T-helper 22 cell (primary cell): ENCODE measurements at places on chromosomes 3 and 15.

DNA sequence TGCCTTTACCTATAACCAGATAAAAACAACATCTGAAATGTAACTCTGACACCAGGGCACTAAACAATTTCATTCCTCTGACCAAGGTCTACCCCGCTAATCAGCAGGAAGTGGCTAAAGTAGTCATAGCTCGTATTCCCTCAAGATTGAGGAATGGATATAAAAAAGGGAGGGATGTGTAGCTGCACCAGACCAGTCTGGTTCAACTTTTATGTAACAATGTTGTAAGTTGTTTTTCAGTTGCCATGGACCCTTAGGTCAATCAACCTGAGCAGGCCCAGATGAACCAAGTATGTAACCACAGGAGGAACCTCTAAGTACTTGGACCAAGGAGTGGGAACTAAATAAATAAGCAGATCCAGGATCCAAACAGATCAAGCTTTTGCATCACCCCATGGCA is 28.4 kb upstream of the IFT57 start:
- no peak for DNase-seq

DNA sequence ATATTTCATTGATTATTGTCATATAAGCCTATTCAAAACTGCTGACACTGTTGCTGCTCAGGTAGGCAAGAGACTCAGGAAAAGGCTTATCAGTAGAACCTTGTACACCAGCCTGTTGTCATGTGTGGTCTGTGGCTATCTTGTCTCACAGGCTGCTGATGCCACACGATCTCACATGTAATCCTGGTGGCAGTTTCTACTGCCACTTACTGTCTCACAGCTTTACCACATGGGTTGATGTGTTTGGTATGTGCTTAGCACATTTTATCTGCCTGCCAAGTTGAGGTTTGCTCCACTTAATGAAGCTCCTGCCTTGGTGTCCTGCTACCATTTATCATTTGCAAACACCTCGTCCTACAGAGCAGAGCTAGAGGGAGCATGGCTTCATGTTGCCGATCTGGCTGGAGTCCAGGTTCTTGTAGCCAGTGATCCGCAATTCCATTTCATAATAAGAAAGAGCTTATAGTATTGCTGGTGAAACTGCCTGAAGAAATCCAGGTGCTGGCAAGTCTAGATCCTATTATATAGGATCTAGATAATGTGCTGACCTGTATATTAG is 637.9 kb downstream of the NLGN1 start:
- DNase-seq, result no peak

DNA sequence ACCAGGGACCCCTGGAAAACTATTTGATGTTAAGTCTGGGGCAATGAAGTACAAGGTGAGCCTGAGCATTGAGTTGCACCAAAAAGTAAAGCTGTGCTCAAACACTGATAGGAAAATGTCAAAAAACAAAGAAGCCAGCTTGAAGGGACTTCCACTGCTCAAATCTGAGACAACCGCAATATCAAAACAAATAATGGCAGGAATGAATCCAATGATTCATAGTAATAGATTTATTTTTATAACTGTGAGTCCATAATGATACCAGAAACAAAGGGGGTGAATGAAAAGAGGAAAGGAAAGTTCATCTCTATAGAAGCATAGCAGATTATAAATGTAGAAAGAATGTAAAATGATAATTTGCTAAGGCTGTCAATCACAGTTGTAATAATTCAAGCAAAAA is 237.3 kb upstream of the ZBTB20 start:
- no peak for DNase-seq

DNA sequence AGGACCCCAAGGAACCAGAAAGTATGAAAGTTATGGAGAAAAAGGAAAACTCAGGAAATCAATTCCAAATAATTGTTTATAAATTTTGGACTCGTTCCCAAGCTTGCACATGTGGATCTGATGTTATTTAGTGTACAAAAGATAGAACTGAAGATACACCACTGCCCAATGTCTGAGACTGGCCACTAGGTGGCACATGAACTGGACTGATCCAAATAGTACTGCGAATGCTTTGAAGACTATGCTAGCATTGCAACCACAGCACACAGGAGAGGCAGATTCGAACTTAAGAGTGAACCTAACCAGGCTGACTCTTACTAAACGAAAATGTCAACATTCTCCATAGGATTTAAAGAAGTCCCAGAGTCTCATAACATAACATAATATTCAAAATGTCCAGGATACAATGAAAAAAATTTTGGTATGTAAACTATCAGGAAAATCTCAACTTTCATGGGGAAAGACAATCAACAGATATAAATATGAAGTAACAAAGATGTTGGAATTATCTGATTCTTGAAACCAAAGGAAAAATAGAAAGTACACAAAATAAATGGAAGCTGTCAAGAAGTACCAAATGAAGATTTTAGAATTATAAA is 596.7 kb downstream of the FGF12 start:
- no peak for DNase-seq

- peak; percentile 59 for DNase-seq
Observed at GRCh38 chr3:18445401-18446148, 20.4 kb upstream of the SATB1 start.

- DNase-seq, result no peak
Observed at GRCh38 chr15:95371664-95372063, 958.8 kb upstream of the NR2F2 start.

GRCh38 chr3:151562891-151563290 is 102.0 kb upstream of the IGSF10 start:
- no peak for DNase-seq

DNA sequence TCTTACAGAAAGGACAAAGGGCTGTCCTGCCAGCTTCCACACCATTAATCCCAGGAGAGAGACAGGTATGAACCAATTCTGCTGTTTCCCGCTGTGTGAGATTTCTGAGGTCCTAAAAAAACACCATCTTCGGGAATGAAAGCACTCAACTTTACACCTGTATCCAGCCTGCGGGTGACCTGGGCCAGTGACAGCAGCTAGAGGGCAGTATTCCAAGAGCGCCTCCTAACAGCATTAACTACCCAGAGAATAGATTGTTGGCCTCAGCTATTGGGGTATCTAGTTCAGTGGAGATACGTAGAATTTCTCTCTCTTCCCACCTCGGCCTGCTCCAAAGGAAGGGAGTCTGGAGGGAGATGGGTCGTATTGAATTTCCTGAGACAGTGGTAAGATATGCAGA is 55.1 kb downstream of the WDR76 start:
- DNase-seq, result no peak

- no peak for DNase-seq
Observed at GRCh38 chr3:12522721-12523120, 22.6 kb downstream of the MKRN2OS start.

GRCh38 chr15:48145923-48146322 is 25.1 kb downstream of the SLC24A5 start:
- DNase-seq, result no peak

DNA sequence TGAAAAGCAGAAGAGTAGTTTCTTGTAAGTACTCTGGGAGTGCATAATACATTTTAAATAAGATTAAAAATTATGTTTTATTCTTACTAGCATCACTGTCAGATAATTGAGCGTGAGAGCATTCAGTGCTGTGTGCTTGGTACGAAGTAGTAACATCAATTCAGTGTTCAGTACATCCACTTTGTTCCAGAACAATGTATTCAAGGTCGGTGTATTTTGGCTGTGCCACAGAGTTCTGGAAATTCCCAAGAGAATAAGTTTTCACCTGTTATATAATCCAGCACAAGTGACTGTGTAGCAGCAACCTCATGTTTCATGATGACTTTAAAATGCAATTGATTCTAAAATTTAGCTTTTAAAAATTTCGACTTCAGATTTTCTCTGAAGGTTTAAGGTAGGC is 130.6 kb downstream of the IGF1R start:
- DNase-seq, result no peak

GRCh38 chr15:46170326-46170725 is 535.5 kb downstream of the SQOR start:
- DNase-seq, result no peak

DNA sequence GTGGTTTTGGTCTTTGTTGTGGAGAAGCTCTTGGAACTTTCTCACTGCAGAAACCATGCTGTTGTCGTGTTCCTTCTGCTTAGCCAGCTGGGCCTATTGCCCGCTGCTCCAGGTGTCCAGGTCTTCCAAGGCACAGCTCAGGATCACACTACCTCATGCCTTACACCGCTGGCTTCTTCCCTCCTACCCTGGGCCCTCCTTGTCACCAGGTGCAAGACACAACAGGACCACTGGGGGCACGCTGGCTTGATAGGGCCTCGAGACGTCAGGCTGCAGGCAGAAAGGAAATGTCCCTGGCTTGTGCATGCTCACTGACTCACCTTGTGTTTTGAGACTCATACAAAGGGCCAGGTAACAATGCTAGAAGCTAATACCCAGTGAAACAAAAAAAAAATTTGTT is 32.3 kb downstream of the PAQR9 start:
- no peak for DNase-seq

- DNase-seq, result no peak
Observed at GRCh38 chr3:173913974-173914421, 516.5 kb downstream of the NLGN1 start.

GRCh38 chr3:140180603-140181002 is 245.6 kb downstream of the CLSTN2 start:
- no peak for DNase-seq

GRCh38 chr3:30102356-30102755 is 504.0 kb upstream of the TGFBR2 start:
- no peak for DNase-seq

- no peak for DNase-seq
Observed at GRCh38 chr15:69793781-69794451, 303.8 kb downstream of the TLE3 start.

- no peak for DNase-seq
Observed at GRCh38 chr3:133620066-133620784, 41.5 kb downstream of the TOPBP1 start.

GRCh38 chr3:4978966-4979427 is 240 bp upstream of the BHLHE40 start:
- peak; percentile 93 for DNase-seq

GRCh38 chr3:187021748-187022402 is 91.5 kb downstream of the ST6GAL1 start:
- DNase-seq, result no peak

- no peak for DNase-seq
Observed at GRCh38 chr15:75209289-75209676, 7.6 kb downstream of the C15orf39 start.

GRCh38 chr3:40848421-40848820 is 323.7 kb downstream of the ZNF621 start:
- no peak for DNase-seq

GRCh38 chr3:157156837-157157635 is 2.9 kb downstream of the CCNL1 start:
- DNase-seq, result no peak

- no peak for DNase-seq
Observed at GRCh38 chr15:85488997-85489396, 108.6 kb downstream of the AKAP13 start.

GRCh38 chr15:94019062-94019461 is 212.3 kb upstream of the MCTP2 start:
- DNase-seq, result no peak

DNA sequence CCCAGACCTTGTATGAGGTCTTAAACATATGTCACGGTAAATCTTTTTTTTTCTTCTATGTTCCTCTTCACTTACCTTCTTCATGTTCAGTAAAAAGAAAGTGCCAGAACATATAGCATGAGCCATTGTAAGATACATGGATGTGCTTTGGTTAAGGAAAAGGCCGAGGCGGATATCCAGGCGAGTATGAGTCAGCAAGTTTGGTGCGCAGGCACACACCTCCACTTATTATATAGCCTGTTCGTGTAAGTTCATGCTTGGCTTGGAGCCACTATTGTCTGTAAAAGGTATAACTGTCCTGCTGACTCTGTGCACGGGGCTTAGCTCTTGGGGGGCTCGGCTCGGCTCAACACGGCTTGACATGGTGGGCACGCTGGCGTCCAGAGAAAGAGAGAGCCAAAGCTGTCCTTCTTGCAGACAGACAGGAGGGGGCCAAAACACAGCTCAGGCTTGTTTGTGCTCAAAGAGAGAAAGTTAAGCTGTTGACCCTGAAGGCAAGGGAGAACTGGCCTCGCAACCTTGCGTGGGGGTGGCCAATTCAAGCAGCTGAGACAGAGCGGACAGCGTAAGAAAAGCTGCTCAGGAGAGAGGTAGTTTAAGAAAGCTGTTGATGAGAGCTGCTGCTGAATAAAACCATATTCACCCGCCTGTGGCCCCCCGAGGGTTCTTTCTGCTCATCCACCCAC is 251.2 kb downstream of the SLC9A9 start:
- DNase-seq, result no peak

- no peak for DNase-seq
Observed at GRCh38 chr15:30036036-30036703, 46.6 kb upstream of the GOLGA8J start.

- DNase-seq, result no peak
Observed at GRCh38 chr3:49712166-49712565, 7.3 kb downstream of the AMIGO3 start.

DNA sequence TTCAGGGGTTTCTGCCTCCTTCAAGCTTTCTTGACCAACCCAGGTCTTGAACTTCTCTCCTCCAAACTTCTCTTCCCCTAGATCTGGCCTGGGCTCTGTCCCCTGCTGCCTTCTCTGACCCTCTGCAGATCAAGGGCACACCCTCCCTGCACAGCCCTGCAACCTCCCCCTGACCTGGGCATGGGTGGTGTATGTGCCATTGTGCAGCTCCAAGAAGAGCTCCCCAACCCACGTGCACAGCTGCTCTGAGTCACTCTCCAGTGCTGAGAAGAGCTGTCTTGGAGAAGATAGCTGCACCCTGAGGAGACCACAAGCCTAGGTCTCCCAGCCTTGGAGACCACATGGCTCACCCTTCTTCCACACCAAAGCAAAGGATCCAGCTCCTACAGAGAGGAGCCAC is 8.0 kb downstream of the MAN2C1 start:
- DNase-seq, result no peak

DNA sequence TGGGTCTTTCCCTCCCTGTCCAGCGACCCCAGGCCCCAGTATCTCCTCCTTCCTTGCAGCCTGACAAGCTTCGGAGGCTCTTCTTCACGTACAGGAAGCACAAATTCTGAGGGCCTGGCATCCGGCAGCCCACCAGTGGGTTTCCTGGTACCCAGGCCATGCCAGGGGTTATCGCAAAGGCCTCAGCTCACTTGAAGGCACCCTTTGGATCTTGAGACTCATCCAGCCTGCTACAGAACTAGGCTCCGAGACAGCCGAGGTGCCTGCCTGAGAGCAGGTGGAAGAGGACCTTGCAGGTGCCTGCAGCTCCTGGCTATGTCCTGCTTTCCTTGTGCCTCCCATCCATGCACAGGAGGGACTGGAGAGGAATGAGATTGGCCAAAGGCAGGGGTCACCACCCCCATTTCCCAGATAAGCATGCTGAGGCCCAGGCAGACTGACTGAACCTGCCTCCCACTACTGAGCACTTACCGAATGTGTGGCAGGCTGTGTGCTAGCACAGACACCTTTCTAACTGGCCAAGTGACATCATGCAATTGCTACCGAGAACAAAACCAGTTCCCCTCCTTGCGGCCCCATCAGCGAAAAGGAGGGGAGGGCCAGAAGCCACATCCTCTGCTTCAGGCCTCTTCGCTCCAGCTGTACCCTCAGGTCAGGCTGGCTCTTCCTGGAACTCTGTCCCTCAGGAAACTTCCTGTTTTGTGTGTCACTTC is 11.2 kb downstream of the SH2D7 start:
- DNase-seq, result no peak

DNA sequence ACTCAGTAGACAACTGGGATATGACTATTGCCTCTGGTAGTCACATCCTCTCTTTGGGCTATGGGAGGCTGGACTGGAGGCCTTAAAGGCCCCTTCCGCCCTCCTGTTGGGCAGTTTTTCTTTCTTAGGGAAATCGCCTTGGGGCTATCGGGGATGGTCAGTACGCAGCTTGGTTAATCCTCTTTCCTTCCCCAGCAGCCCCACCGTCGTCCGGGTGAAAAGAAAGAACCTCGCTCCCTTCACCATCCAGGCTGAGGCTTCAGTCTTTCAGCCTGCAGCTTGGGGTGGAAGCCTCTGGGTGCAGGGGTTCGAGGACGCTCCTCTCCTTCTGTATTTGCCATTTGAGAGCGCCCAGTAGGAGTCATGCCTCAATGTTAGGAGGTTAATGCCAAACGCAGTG is 641 bp upstream of the ST6GAL1 start:
- no peak for DNase-seq
